Adrenal gland (tissue), 19 donors: ENCODE measurements at places on chromosomes 16 and 17. TPM values are rescaled to one million over a fixed set of nuclear protein-coding genes. Genes with fewer than 3 reads are reported as not detected.

GRCh38 chr16:57529391-57530103, 6.8 kb downstream of the CCDC102A start:
- no peaks in the 10 kb centered on the region for H3K36me3 ChIP-seq
- peaks cover 21% of the 10 kb centered on the region for H3K4me1 ChIP-seq
- no peaks in the 10 kb centered on the region for H3K27me3 ChIP-seq
- DNase-seq = no peak
- H3K4me3 ChIP-seq = no peak overlapping the region
- no peak overlapping the region for H3K27ac ChIP-seq

DNA sequence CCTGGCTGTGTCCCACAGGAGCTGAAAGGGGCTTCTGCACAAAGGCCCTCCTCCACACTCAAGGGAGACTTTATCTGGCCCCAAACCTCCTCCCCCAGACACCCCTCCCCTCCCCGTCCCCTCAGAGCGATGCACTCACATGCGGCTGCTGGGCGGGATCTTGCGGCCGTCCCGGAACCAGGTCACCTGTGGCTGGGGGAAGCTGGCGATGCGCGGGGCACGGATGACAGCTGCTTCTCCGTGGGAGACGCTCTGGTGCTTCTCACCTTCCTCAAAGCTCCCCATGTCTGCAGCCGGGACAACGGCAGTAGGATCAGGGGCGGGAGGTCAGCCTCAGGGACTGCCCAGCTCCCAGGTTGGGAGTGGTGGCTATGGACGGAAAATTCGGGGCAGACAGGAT, 144.0 kb upstream of the CDC42EP4 start:
- no peaks in the 10 kb centered on the region for H3K4me1 ChIP-seq
- H3K36me3 ChIP-seq = no peaks in the 10 kb centered on the region
- no peak overlapping the region for H3K27ac ChIP-seq

- H3K36me3 ChIP-seq = no peaks in the 10 kb centered on the region
- no peak for DNase-seq
- peaks cover 15% of the 10 kb centered on the region for H3K4me1 ChIP-seq
- no peak overlapping the region for H3K4me3 ChIP-seq
- no peak overlapping the region for H3K27ac ChIP-seq
- H3K27me3 ChIP-seq = no peaks in the 10 kb centered on the region
These were observed 7.8 kb upstream of the CHST6 start for GRCh38 chr16:75502916-75503605.

DNA sequence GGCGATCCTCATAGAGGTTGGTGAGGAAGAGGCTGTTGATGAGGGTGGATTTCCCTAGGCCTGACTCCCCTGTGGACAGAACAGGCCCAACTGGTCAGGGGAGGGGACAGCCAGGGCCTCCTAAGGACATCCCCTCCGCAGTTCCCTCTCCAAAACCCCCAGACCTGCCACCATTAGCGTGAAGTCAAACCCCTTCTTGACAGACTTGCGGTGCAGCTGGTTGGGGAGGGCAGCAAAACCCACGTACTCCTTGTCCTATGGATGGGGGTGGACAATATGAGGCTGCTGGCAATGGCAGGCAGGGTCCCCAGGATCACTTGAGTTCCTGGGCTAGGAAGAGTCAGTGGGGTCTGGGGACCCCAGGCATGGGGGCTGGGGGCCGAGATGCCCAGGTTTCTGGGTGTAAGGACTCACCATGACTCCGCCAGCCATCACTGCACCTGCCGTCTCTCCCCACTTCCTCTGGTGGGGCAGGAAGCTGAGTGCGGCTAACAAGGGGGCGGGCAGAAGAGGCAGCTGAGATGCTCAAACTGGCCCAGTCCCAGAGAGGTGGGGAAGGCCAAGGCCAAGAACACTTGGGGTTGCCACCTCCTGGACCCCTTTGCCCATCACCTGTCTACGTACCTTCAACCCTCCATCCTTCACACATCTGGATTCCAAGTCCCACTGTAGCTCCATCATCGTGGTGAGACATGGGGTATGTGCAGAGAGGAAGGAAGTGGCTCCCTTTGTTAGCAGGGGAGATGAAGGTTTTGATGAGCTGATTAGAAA, at the start of gene SEPTIN1:
TSS of gene SEPTIN1 (minus strand) at position 451 of the 771 bp plus-strand sequence. CDS start at position 432, 19 bp downstream.
- H3K27me3 ChIP-seq = no peaks in the 10 kb centered on the region
- H3K27ac ChIP-seq = no peak within 1 kb of the TSS
- H3K4me3 ChIP-seq = no peak within 1 kb of the TSS
- no peak for DNase-seq
- no peaks in the 10 kb centered on the region for H3K36me3 ChIP-seq
- H3K4me1 ChIP-seq = peaks cover 15% of the 10 kb centered on the region

TM4SF5 gene
- total RNA-seq = not detected

DNA sequence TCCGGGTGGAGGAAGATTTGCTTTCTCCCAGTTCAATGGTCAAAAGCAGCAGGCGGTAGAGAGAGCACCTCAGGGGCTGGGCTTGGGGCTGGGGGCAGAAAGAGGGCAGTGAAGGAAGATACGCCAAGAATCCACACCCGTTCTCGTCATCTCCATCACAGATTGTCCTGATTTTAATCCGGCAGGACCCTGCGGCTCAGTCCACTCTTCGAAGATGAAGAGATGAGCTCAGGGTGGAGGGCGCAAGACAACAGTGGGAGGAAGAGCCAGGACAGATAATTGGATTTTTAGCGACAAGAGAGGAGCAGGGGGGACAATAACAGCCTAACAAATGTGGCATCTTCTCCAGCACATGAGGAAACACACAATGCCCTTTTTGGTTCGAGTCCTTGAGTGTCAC, 165.9 kb downstream of the SDK2 start:
- H3K27me3 ChIP-seq = no peaks in the 10 kb centered on the region
- DNase-seq = no peak
- no peak overlapping the region for H3K27ac ChIP-seq
- peaks cover 5% of the 10 kb centered on the region for H3K4me1 ChIP-seq
- no peaks in the 10 kb centered on the region for H3K36me3 ChIP-seq
- H3K4me3 ChIP-seq = no peak overlapping the region

IGF2BP1 gene
- total RNA-seq = not detected

DNA sequence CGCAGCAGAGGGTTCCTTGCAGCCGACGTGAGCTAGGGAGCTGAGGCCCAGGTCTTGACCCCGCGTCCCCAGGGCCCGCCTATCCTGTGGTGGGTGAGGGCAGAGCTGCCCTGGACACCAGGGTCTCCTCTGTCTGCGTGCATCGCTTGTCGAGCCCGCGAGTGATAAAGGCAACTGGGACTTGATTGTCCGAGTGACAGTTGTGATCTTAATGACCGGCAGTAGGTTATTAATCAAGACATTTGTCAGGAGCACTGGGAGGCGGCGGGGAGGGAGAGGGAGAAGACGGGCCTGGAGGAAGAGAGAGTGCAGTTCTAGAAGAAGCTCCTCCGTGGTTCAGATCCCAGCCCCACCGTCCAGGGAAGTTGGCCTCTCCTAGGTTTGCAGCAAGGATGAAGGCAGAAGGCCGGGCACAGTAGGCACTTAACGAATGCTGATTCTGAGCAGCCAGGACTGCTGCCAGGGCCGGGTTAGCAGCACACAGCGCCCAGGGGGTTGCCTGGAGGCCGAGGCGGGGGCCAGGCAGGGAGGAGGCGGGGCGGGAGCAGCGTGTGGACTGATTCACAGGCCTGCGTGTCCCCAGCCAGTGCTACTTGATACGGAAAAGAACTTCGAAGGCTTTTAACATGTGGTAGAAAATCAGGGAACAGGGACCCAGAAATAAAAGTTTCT, 11.3 kb upstream of the GSE1 start:
- no peaks in the 10 kb centered on the region for H3K27me3 ChIP-seq
- peak overlapping the region; percentile 61 for H3K27ac ChIP-seq
- no peaks in the 10 kb centered on the region for H3K36me3 ChIP-seq
- peak; percentile 60 for DNase-seq
- H3K4me1 ChIP-seq = peaks cover 7% of the 10 kb centered on the region

TSR3 gene
- total RNA-seq = 118 TPM

KRT39 gene
- total RNA-seq = not detected

KRTAP9-2 gene
- total RNA-seq = not detected

- H3K27ac ChIP-seq = no peak overlapping the region
- H3K27me3 ChIP-seq = no peaks in the 10 kb centered on the region
- H3K4me1 ChIP-seq = peaks cover 2% of the 10 kb centered on the region
- peaks cover 22% of the 10 kb centered on the region for H3K36me3 ChIP-seq
These were observed 7.0 kb downstream of the ZNF319 start for GRCh38 chr16:57993438-57993837.

GUCY2D gene
- total RNA-seq = not detected

- H3K4me3 ChIP-seq = no peak overlapping the region
- no peaks in the 10 kb centered on the region for H3K27me3 ChIP-seq
- peak; percentile 43 for DNase-seq
- peaks cover 9% of the 10 kb centered on the region for H3K4me1 ChIP-seq
- H3K36me3 ChIP-seq = no peaks in the 10 kb centered on the region
These were observed 8.8 kb downstream of the XYLT2 start for GRCh38 chr17:50354776-50355175.

DNA sequence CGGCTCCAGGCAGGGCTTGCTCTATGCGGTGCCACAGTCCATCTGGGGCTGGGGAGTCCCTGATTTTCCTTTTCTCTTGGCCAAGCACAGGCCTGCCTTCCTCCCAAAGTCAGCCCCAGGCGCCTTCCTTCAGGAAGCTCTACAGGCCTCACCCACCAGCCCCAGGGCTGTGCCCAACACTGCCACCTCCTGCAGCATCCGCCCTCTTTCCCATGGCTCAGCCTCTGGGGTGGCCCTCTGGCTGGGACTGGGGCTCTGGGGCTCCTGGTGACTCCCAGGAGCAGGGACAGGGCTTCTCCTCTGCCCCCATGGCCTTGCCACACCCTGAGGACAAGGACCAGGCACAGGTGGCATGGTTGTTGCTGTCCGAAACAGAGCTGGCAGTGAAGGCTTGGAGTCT, 817 bp downstream of the ITGB4 start:
- H3K36me3 ChIP-seq = no peaks in the 10 kb centered on the region
- peaks cover 21% of the 10 kb centered on the region for H3K27me3 ChIP-seq
- no peak for DNase-seq
- no peak overlapping the region for H3K27ac ChIP-seq

- no peaks in the 10 kb centered on the region for H3K27me3 ChIP-seq
- no peaks in the 10 kb centered on the region for H3K36me3 ChIP-seq
- DNase-seq = no peak
- no peak overlapping the region for H3K27ac ChIP-seq
These were observed 120.3 kb downstream of the MRM1 start for GRCh38 chr17:36721560-36722120.

SULT1A2 gene
- total RNA-seq = 22.5 TPM

- H3K27me3 ChIP-seq = peaks cover 17% of the 10 kb centered on the region
- no peak overlapping the region for H3K4me3 ChIP-seq
- no peaks in the 10 kb centered on the region for H3K36me3 ChIP-seq
- no peak overlapping the region for H3K27ac ChIP-seq
- H3K4me1 ChIP-seq = no peaks in the 10 kb centered on the region
These were observed 173.6 kb downstream of the IRF8 start for GRCh38 chr16:86072328-86073102.

MT3 gene
- 44.5 TPM for total RNA-seq

GRCh38 chr16:30980959-30981358, 4.0 kb upstream of the HSD3B7 start:
- no peak for DNase-seq
- peaks cover 10% of the 10 kb centered on the region for H3K4me1 ChIP-seq
- no peak overlapping the region for H3K4me3 ChIP-seq
- no peaks in the 10 kb centered on the region for H3K27me3 ChIP-seq
- no peak overlapping the region for H3K27ac ChIP-seq

GRCh38 chr17:75059369-75060345, 12.6 kb downstream of the KCTD2 start:
- no peak for DNase-seq
- peaks cover 67% of the 10 kb centered on the region for H3K36me3 ChIP-seq
- no peaks in the 10 kb centered on the region for H3K4me1 ChIP-seq
- no peaks in the 10 kb centered on the region for H3K27me3 ChIP-seq

DNA sequence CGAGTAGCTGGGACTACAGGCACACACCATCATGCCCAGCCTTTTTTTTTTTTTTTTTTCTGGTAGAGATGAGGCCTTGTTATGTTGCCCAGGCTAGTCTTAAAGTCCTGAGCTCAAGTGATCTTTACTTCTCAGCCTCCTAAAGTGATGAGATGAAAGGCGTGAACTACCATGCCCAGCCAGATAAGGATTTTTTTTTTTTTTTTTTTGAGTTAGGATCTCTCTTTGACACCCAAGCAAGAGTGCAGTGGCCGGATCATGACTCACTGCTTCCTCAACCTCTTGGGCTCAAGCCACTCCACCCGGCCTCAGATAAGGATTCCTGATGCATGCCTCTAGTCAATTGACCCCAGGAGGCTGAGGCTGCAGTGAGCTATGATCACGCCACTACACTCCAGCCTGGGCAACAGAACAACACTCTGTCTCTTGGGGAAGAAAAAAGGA, 11.2 kb upstream of the PLEKHG4 start:
- H3K27me3 ChIP-seq = peaks cover 3% of the 10 kb centered on the region
- DNase-seq = peak; percentile 94
- H3K4me1 ChIP-seq = no peaks in the 10 kb centered on the region
- no peaks in the 10 kb centered on the region for H3K36me3 ChIP-seq

PPP1R27 gene
- not detected for total RNA-seq
